ENCODE measurements at places on chromosomes 5 and 9. TPM values are rescaled to one million over a fixed set of nuclear protein-coding genes. Genes with fewer than 3 reads are reported as not detected.
A peak's percentile ranks its signal among the peaks of the same experiment; 100 is the strongest.

GRCh38 chr5:96408210-96408777 lies 24.8 kb downstream of the PCSK1 start:
- DNase-seq = no peak

The TNFSF15 gene
- 0.89 TPM for total RNA-seq

GRCh38 chr9:77714077-77714549 lies 66.0 kb upstream of the GNA14 start:
- no peak for DNase-seq

GRCh38 chr5:147892696-147893296 lies 13.5 kb downstream of the C5orf46 start:
- peak; percentile 57 for DNase-seq

- no peak for DNase-seq
These were observed 1665.4 kb upstream of the CDH9 start for GRCh38 chr5:28703651-28704260.

- no peak for DNase-seq
These were observed 17.0 kb downstream of the ERAP2 start for GRCh38 chr5:96893342-96893741.

DNA sequence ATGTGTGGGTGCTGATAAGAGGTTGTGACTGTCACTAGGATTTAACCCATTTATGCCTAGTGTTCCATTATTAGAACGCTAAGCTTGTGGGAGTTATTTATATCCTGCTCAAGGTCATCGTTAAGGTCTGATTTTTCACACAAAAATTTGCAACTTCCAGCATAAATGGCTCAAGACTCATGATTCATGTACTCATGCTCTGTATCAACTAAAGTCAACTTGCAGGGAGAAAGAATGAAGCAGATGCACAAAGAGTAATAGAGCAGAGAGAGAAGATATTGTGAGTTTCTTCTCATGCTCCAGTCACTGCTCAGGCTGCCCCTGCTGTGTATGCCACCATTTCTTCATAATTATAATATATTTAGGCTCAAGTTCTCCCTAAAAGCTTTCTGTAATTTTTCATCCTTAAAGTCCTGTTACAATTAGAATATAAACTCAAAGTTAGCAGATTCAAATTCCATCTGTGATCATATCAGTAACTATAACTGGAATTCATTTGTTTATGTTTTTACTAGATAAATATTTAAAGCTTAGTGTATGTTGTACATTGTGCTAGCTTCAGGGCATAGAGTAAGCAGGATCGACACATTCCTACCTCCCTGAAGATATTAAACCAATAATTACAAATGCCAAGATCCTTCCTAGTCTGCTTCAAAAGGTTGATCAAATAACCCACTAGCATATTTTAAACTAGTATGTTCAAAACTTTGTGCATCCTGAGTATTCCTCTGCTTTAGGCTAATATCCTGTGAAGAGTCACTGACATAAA lies 136.7 kb downstream of the NUDT12 start:
- DNase-seq = no peak

The PRRT1B gene
- total RNA-seq = 4.1 TPM

DNA sequence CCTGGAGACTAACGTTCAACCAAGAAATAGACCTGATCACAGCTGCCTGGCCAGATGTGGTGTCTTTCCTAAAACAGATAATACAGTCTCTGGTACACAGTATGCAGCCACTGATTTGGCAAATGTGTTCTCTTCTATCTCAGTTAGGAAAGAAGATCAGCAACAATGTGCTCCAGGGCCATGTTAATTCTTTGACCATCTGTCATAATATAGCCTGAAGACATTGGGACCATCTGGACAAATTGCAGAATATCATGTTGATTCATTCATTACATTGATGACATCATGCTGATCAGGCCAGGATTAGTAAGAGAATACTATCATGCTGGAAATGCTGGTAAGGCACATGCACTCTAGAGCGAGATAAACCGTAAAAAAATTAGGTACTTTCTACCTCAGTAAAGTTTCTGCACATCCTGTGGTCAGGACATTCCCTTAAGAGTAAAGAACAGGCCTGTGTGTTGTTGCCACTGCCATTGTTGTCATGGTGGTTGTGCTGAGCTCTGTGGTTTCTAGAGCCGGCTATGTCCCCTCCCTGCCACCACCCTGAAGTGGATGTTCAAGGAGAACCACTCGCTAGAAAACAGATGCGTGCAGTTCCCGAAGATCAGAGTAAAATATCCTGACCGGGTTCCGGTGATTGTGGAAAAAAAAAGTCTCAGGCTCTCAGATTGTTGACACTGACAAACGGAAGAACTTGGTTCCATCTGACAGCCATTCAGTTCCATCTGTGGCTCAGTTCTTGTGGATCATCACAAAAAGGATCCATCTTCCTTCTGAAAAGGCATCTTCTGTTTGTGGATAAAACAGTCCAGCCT lies 6.4 kb upstream of the JMY start:
- DNase-seq = no peak

The LPAR1 gene
- total RNA-seq = 25.7 TPM

DNA sequence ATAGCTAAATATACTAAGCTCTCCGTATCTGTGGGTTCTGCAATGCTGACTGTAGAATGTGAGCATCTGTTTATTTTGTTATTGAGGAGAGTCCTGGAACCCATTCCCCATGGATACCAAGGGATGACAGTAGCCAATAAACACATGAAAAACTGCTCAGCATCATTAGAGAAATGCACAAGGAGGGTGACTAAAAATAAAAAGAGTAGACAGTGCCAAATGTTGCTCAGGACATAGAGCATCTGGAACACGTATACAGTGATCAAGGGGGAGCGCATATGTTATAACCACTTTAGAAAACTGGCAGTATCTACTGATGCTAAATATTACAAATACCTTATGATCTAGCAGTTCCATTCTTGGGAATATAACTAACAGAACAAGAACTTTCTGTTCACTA lies 31.0 kb downstream of the MARCHF6 start:
- DNase-seq = no peak
